ENCODE measurements at places on chromosomes 16 and 17.

- no peak for DNase-seq
Measured at GRCh38 chr17:70242781-70243437, 73.6 kb downstream of the KCNJ2 start.

- no peak for DNase-seq
Measured at GRCh38 chr17:73013301-73013700, 79.2 kb downstream of the SLC39A11 start.

DNA sequence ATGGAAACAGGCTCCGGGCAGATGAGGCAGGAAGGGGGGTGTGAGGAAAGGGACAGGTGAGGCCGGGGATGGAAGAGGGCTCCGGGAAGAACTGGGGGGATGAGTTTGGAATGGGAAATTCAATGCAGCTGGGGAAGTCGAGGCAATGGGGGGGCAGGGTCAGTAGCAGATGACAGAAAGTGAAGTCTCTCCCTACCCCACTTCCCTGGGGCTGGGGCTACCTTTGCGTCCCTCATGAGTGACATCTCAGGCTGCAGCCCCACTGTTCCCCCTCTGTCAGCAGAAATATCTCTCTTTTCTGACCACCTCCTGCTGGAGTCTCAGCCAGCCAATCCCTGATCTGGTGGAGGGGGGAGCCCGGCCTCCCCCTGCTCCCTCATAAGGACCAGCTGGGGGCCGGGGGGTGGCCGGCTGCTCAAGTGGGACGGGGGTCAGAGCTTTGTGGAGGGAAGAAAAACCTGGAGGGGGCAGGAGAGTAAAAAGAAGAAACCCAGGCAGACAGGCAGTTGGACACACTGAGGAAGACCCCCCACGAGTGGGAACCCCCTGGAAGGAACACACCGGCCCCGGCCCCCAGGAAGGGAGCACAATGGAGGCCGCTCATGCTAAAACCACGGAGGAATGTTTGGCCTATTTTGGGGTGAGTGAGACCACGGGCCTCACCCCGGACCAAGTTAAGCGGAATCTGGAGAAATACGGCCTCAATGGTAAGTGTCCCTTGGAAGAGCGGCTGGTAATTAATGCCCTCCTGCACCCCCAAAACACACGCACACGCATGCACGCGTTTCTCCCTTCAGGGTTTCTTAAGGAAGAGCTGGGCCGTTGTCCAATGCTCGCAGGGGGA lies at the start of gene ATP2A1:
Gene ATP2A1, plus strand, starts transcription at position 406 of the 844 bp plus-strand sequence. Its CDS starts 184 bp downstream, at position 590.
- DNase-seq = no peak

GRCh38 chr16:88602091-88602490 lies 31.9 kb downstream of the ZC3H18 start:
- DNase-seq = no peak

DNA sequence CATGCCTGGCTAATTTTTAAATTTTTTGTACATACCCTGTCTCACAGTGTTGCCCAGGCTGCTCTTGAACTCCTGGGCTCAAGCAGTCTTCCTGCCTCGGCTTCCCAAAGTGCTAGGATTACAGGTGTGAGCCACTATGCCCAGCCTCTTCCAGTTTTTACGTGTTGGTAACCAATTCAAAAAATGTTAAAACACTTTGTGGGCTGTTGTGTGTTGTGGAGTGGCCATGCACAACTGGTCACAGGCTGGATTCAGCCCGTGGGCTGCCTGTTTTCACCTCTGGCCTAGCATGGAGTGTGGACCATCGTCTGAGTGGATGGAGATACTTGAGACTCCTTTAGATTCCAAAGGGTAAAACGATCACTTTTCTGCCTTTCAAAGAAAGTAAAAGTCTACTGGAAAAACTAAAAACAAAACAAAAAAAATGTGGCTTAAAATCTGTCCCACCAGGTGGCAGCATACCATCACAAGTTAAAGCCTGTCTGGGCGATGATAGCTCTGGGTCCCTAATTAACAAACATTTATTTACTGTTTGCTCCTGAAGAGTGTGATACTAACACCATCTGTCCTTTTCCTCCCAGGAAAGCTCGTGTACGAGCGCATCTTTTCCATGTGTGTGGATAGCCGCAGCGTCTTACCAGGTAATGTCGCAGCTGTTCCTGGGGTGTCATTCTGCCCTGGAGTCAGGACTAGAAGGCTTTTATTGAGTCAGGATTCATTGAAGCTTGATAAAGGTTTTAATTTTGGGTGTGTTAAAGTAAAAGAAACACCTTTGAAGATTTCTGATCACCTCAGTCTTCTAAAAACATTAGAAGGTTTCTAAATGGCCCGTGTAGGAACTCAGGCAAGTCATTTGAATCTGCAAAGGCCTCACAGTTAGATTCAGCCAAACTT lies 45.8 kb downstream of the VPS35L start:
- no peak for DNase-seq

DNA sequence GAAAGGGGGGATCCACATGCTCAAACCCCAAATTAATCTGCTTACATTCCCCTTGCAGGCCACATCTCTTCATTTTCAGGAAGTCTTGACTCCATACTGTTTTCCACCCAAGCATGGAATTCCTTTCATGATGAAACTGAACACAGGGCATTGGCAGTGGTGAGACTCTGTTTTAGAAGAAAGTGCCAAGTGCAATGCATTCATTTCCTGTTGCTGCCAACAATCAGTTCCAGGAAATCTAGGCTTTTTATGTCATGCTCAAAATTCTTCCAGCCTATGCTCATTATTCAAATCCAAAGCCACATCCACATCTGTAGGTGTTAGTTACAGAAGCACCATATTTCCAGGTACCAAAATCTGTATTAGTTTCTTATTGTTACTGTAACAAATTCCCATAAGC lies 4.1 kb downstream of the CCL2 start:
- no peak for DNase-seq

- DNase-seq = no peak
Measured at GRCh38 chr16:79419148-79419547, 181.4 kb downstream of the MAF start.

- no peak for DNase-seq
Measured at GRCh38 chr16:49827805-49828438, 28.0 kb downstream of the ZNF423 start.

GRCh38 chr17:38709864-38710603 lies 5.0 kb downstream of the MLLT6 start:
- DNase-seq = no peak

GRCh38 chr17:49022391-49022941 lies 25.3 kb downstream of the IGF2BP1 start:
- no peak for DNase-seq

- DNase-seq = no peak
Measured at GRCh38 chr16:68792465-68793324, 50.6 kb upstream of the TANGO6 start.
